ENCODE measurements at places on chromosomes 7 and 10.

- DNase-seq, result no peak
Observed at GRCh38 chr10:95784279-95784913, 28.4 kb downstream of the ENTPD1 start.

GRCh38 chr10:126468467-126468866 lies 80.2 kb upstream of the ADAM12 start:
- DNase-seq, result no peak

- no peak for DNase-seq
Observed at GRCh38 chr10:118258285-118258684, 83.8 kb downstream of the FAM204A start.

DNA sequence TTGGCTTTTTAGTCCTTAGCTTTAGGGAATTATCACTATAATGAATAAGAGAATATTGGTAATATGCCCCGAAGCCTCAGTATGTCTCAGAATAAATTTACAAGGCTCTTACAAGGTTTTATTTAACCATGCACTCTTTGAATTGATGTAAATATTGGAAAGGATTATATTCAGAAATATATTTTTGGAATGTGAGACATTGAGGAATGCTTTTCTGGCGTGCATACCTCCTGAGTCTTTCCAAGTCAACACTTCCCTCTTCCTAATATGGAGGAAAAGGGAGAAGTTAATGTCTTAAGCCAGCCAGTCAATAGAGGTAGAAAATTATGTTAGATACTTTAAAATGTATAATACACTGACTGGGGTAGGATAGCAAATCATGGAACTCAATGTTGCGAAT lies 1.2 kb upstream of the OR2F1 start:
- DNase-seq, result no peak

- DNase-seq, result no peak
Observed at GRCh38 chr7:151115836-151116418, 29.7 kb downstream of the AGAP3 start.

DNA sequence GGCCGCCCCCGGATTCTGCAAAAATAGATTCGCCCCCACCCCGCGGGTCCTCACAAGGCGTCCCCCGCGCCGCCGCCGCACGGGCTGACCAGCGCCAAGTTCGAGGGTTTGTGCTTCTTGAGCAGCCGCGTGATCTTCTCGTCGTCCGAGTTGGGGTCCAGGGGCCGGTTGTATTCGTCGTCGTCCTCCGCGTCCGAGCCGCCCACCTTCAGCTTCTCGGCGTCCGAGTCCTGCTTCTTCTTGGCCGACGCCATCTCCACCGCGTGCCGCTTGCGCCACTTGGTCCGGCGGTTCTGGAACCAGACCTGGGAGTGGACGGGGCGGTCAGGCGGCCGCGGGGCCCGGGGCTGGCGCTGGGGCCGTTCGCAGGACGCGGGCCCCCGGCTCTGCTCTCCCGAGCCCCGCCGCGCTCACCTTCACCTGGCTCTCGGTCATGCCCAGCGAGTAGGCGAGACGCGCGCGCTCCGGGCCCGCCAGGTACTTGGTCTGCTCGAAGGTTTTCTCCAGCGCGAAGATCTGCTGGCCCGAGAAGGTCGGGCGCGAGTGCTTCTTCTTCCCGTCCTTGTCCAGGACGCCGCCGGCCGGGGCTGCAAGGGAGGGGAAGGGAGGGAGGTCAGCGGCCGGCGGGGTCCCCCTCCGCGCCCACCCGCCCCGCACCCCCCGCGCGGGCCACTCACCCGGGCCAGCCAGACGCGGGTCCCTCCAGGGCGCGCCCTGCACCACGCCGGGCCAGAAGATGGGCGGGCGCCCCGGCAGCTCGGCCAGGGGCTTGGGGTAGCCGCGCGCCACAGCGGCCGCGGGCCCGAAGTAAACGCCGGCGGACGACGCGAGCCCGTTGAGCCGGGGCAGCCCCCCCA lies 853 bp downstream of the NKX6-2 start:
- no peak for DNase-seq

DNA sequence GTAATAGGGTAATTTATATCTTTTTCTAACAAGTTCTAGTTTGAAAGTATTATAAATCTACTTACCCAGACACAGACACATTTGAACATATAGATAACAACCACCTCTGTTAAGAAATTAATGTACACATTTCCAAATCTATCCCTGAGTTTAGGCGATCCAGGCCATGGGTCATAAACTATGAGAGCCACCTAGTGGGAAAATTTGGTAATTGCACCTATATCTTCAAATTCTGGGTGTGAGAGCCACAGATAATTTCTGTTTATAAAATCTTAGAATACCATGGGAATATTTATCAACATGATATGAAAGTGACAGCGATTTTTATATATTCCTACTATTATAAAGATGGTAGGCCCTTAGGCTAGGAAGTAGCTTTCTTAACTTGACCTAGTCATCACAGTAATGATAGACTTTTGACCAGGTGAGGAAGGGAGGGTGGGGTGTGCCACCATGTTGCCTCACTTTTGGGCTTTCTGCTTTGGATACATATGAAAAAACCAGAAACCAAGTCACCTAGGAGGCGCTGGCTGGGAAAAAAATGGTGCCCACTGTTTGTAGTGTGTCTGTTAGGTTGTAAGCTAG lies 8.0 kb upstream of the EPHA1 start:
- DNase-seq, result no peak

- DNase-seq, result no peak
Observed at GRCh38 chr7:155831807-155832524, 19.7 kb upstream of the SHH start.

Data from activated T-cell treated with anti-CD3 and anti-CD28 coated beads for 48 hours (primary cell).